CD8-positive, alpha-beta T cell (primary cell): ENCODE measurements at places on chromosomes 1 and 21.

DNA sequence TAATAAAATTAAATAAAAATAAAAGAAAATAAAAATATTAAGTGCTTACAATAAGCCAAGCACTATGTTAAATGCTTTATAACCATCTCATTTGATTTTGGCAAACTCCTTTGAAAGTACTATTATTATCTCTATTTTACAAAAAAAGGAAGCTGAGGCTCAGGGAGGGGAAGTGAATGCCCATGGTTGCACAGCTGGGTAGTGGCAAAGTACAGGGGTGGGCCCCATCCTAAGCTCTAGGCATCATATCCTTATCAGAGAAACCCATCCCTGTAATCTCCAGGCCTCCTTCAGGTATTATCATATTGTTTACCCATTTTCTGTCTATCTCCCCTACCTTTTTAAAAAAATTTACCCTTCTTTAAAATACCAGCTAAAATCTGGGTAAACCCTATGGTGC lies 2.3 kb upstream of the MED18 start:
- no peak for DNase-seq

GRCh38 chr1:89269277-89269676 lies 3.4 kb downstream of the GBP5 start:
- no peak for DNase-seq

GRCh38 chr1:222525951-222526350 lies 22.0 kb downstream of the HHIPL2 start:
- DNase-seq, result no peak

GRCh38 chr1:44134071-44134920 lies 7.1 kb downstream of the KLF18 start:
- no peak for DNase-seq

- DNase-seq, result no peak
Observed at GRCh38 chr1:156742801-156743200, 1.9 kb upstream of the MRPL24 start.
